ENCODE measurements at places on chromosomes 6 and 20.
A peak's percentile ranks its signal among the peaks of the same experiment; 100 is the strongest.

DNA sequence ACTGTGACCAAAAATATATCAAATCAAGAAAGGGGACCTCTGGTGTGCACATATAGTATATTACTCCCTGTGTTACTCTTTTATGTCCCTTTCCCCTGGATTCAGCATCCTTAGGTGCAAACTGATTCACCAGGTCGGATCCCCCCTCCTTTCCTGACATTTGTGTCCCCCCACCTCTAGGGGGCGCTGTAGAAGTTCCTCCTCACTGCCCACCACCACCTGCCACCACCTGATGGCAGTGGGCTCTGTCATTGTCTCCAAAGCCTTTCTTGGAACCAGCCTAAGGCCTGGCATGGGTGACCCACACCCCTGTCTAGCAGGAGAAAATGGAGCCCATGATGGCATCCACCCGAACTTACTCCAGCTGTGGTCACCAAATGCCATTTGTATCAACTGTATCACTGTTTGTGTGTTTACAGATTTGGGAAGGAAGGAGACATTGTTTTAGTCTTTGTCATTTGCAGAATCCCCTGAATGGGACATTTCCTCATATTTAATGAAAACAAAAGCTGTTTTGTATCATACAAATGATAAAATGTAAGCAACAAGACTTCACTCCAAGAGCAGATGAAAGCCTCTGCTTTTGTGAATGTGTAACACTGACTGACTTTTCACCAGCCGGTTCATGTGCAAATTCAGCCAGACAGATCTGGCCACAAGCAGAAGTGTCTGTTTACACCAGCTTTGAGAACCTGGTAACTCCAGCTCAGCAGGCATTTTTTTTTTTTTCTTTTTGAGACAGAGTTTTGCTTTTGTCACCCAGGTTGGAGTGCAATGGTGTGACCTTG lies 66.2 kb downstream of the ARMC2 start:
- DNase-seq = no peak

DNA sequence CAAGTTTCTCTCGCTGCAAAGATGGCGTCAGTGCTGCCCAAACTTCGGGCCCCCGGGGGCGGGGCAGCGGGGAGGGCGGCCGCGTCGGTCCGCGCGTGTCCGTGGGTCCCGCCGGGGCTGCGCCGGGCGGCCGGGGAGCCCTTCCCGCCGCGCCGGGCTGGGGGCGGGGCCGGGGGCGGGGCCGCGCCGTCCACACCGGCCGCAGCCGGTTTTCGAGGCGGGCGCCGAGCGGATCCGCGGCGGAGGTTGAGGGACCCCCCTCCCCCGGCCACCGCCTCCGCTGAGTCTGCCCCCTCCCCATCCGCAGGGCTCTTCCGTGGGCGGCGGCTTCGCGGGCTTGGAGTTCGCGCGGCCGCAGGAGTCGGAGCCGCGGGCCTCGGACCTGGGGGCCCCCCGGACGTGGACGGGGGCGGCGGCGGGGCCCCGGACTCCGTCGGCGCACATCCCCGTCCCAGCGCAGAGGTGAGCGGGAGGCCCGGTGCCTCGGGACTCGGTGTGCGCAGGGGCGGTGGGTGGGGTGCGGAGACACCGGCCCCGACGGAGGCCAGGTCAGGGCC lies 572 bp downstream of the SLC2A4RG start:
- no peak for DNase-seq

DNA sequence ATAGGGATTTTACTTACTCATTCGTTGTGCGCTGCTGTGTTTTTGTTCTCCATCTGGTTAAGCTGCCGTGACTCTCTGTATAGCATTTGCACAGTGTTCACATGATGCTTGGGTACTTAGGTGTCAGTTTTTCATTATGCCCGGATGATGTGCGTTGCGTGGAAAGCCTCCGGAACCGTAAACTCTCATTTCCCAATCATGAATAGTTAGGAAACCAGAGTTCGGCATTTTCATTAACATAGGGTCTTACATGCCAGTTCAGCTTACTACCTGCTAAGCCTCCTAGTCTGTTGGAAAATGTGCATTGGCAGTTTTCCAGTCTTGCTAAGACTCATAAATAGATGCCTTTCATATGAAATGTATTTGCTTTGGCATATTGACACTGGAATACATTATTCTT lies 483.4 kb upstream of the FLRT3 start:
- no peak for DNase-seq

DNA sequence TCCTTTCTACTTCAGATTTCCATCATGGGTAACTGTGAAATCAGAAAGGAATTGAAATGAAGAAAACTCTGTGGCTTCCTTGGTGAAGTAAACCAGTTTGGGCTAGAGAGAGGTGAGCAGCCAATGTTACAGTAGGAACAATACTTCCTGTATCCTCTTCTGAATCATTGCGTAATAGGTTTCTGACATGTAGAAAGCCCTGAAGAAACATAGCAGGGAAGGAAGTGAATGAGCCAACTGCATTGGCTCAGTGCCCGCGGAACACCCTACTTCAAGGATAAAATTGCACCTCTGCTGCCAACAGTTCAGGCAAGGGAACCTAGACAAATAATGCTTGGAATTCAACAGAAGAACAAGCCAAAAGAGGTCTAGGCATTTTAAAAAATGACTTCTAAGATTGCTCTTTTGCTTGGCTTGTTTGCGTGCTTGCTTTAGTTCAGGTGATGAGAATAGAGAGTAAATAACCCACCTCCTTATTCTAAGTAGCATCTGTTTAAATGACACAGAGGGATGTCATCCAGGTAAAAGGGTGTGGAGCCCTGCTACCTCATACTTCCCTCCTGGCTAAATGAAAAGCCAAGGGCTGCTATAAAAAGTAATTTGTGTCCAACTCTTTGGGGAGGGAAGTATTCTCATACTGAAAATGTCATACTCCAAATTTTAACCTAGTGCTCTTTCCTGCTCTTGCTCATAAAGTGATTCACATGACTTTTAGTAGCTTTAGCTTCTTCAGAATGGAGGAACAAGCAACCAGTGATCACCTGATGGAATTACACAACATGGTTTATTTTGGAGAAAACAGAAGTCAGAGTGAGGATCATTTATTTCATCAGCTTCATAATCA lies 30.0 kb upstream of the AKIRIN2 start:
- peak; percentile 93 for DNase-seq

- DNase-seq = no peak
Observed at GRCh38 chr6:56033401-56033800, 158.0 kb upstream of the BMP5 start.

- DNase-seq = no peak
Observed at GRCh38 chr6:137904822-137905617, 38.0 kb downstream of the TNFAIP3 start.

- DNase-seq = no peak
Observed at GRCh38 chr6:33872761-33873160, 69.0 kb upstream of the MLN start.

GRCh38 chr20:43323592-43323991 lies 133.9 kb upstream of the PTPRT start:
- DNase-seq = no peak

DNA sequence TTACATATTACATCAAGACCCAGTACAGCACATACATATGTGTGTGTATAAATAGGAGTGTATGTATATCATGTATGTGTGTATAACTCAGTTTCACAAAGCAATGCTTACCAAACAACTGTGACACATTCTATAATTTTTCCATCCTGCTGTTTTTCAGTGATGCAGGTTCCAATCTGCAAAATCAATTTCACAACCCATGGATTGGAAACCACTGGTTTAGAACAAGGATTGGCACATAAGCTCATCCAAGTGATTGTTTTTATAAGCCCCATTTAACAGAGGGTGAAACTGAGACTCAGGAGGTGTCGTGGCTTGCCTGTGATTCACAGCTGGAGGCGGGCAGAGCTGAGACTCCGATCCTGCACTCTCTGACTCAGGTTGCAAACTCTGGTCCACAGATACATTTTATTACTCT lies 158.2 kb downstream of the ZMYND8 start:
- DNase-seq = no peak

DNA sequence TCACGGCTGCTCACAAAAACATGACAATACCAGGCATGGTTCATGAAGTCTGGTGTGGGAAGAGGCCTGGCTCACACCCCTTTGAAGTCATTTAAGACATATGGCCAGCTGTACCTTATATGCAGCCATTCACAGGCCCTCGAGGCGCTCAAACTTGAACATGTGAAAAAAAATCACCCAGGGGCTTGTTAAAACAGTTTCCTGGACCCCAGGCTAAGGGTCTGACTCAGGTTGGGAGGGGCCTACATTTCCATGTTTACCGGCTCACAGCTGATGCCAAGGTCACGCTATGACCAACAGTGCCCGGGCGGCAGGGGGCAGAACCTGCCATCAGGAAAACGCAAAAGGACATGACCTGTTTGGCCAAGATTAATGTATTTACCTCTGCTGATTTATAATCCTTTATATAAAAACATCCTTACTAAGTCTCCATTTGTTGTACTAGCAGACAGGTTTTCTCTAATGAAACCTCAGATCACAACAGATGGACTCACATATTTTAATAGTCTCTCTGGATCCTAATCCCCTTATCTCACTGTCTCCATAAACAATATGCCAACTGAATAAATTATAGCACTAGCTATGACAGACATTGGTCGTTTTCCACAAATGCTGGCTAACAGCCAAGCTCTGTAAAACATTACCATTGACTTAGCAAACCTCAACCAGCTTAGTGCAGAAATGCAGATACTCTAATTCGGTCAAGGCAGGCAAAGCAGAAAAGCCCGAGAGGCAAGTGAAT lies 19.9 kb downstream of the EZR start:
- DNase-seq = no peak

- DNase-seq = no peak
Observed at GRCh38 chr20:57161478-57162361, 104.7 kb downstream of the BMP7 start.

DNA sequence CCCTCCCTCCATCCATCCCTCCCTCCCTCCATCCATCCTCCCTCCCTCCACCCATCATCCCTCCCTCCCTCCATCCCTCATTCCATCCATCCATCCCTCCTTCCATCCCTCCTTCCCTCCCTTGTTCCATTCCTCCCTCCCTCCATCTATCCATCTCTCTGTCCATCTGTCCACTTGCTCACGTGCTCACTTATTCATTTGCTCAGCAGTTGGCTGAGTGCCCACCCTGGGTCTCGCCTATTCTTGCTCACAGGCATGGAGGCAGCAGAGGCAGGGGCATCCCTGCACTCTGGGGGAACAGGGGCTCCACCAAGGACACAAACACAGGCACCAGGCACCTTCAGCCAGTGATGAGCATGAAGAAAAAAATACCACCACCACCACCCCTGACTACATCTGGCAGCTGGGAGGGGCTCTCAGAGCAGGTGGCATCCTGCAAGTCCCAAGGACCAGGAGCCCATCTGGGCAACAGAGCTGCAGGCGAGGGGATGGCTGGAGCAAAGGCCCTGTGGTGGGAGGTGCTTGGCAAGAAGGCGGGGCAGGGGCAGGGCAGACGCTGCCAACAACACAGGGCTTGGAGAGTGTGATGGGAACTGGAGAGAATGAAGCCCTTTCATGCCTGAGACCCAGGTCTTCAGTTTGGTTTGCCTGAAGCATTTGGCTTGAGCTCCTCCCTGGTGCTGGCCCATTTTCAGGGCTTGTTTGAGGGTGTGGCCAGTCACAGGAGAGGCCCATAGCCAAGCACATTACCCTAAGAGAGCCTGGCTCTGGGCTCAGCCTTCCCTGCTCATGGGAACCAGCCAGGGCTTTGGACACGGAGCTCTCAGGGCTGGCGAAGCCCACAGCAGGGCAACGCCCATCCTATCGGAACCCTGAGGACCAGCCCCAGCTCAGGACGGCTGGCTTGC lies 40.2 kb upstream of the MRGBP start:
- no peak for DNase-seq

DNA sequence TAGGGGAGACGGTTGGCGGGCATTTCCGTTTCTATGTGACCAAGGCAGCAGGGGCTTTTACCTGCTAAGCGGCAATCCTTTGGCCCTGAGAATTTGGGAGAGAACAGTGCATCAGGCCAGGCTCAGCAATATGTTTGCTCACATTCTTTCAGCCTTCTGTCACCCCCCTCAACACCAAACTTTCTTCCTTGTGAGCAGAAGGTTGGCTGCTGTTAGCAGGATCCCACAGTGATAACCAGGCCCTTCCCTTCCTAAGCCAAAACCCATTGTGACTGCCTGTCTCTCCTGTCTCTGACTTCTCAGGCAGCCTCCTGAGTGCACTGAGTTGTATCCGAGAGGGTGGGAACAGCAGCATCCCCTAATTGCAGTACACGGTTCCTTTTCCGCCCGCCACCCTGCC lies 43.7 kb downstream of the STK35 start:
- no peak for DNase-seq

DNA sequence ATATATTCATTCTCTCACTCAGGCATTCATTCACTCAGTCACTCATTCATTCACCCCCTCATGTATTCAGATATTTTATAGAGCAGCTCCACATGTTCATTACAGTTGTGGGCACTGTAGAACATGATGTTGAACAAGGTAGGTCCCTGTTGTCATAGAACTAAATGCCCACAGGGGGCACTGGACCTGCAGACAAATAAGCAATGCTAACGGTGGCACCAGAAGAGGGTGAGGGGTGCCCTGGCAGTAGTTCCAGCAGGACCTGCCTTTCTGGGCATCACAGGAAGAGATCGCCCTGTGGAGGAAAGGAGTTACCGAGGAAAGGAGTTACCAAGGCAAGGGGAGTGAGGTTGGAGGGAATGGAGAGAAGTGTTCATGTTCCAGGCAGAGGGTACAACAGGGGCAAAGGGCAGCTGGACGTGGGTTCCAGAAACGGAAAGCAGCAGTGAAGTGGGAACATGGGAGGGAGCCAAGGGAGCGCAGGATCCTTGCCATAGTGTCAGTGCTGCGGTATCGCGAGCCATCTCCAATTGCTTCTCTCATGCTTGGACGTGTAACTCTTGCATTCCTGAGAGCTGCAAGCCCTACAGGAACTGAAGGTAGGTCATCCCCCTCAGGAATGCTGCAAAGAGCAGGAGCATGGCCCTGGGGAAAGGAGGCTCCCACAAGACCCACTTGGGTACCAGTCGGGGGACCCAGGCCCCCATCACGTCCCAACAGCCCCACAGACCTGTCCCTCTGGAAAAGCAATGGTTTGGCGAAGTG lies 128.2 kb downstream of the EDN3 start:
- DNase-seq = no peak

DNA sequence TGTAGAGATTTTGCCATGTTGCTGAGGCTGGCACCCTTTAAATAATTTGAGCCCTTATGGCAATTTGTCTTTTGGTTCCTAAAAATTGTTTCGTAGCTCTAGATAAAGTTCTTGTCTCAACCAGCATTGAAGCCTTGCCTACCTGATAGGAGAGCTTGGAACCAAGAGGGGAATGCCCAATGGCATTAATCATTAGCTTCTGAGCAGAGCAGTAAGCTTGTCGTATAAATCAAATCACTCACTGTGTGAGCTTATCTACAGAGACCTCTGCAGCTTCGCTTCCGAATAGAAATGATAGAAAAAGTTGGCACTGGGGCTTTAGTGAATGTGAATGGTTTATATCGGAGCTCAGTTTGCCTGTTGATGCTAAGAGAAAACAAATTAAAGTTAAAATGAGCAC lies 10.7 kb downstream of the ANKRD6 start:
- no peak for DNase-seq
